ENCODE measurements at places on chromosomes 7 and 10. TPM values are rescaled to one million over a fixed set of nuclear protein-coding genes. Genes with fewer than 3 reads are reported as not detected.

DNA sequence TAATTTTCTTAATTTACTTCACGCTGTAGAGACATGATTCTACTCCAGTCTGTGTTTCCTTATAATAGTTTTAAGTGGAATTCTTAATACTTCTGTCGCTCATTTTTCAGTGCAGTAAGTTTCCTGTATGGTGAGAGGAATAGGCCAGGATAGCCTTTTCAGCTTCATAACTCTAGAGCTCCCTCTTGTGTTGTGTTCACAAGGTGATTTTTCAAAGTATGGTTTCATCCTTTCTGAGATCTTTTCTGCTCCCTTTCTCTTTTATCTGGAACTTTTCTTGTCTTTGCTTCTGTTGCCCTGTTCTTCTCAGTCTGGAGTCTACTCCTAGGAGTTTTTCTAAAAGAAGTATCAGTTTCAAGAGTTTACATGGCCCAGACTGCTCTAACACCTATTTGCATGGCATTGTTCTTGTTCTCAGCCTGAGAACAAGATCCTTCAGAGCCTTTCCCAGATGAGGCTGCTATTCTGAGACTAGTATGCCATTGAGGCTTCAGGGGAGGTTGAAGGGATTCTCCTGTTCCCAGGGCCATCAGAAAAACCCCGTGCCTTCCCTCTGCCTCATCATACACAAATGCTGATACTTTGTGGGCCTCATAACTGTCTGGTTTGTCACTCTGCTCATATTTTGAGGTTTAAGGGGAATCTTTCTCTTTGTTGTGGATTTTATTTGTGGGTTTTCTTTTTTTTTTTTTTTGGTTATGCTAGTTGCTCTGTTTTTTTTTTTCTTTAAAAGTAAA, 21.8 kb downstream of the NET1 start:
- no peak for DNase-seq

DNA sequence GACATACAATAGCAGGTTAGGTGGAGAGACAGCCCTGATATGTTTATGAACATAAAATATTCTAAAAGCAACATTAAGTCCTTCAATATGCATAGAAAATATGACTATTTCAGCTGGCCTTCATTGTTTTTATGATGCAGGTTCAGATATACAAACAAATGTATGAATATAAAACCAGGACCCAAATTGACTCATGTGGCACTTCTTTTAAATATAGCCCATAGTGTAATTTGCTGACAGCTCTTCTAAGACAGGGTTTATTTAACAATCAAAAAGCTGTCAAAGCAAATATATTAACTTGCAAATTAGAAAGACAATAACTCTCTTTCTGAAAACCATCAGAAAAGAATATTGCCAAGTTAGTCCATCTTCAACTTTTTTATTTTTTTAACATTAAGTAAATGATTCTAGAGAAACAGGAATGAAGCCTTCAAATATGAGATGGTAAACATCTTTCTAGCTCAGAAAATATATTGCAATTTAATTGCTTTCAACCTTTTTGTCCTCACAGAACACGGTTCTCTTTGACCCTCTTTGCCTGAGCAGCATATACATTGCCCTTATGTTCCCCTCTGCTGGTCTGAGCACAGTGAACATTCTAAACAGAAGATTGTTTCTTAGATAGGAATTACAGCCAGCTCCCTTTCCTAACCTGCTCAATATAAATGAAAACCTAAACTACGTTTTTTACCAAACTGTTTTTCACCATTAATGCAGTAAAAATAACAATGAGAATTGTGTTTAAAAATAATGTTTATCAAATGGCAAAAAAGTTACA, 82.8 kb downstream of the CACNA2D1 start:
- no peak for DNase-seq

GRCh38 chr7:154743206-154743605, 259.7 kb downstream of the PAXIP1 start:
- no peak for DNase-seq

GRCh38 chr10:14556285-14556956, 218.3 kb downstream of the FAM107B start:
- peak; percentile 36 for DNase-seq

DNA sequence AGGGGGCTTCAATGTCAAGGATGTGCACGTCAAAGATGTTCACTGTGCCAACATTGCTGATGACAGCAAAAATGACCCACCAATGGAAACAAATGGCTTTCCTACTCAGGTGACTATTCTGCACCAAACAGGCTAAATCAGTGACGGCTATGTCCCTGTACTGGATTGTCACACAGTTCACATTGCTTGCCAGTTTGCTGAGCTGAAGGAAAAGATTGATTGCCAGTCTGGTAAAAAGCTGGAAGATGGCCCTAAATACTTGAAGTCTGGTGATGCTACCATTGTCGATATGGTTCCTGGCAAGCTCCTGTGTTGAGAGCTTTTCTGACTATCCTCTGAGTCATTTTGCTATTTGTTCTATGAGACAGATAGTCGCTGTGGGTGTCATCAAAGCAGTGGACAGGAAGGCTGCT, 202.2 kb upstream of the ETV1 start:
- DNase-seq, result no peak

The OPN1SW gene
- total RNA-seq, result not detected

- DNase-seq, result no peak
Measured at GRCh38 chr7:93914581-93915066, 6.9 kb upstream of the GNG11 start.

The NHLRC2 gene
- total RNA-seq, result 33.1 TPM

- no peak for DNase-seq
Measured at GRCh38 chr7:78153285-78153684, 354.7 kb downstream of the PHTF2 start.

DNA sequence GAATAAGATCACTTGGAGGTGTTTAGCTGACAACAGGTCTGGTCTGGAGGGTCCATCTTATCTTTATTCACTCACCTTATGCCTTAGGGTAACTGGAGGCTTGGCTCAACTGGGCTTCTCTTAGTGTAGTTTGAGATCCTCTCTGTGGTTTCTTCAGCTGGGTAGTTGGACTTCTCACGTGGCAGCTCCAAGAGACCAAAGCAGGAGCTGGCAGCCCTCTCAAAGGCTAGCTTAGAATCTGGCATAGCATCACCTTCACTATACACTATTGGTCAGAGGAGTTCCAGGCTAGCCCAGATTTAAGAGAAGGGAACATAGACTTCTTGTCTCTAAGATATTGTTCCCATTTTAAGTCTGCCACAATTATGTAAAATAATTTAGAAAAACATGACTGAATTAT, 16.4 kb downstream of the ADK start:
- DNase-seq, result no peak

DNA sequence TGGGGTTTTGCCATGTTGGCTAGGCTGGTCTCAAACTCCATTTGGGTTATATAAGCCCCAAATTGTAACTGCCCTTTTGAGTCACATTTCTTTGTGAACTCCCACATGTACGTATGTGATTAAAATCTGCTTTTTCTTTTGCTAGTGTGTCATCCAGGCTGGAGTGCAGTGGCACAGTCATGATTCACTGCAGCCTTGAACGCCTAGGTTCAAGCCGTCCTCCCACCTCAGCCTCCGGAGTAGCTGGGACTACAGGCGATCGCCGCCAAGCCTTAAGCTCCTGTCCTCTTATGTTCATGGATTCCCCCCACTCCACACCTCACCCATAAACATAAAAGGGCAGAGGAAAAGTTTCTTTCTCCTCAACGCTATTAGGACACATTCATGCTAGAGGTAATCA, 4.4 kb upstream of the SMC3 start:
- no peak for DNase-seq

DNA sequence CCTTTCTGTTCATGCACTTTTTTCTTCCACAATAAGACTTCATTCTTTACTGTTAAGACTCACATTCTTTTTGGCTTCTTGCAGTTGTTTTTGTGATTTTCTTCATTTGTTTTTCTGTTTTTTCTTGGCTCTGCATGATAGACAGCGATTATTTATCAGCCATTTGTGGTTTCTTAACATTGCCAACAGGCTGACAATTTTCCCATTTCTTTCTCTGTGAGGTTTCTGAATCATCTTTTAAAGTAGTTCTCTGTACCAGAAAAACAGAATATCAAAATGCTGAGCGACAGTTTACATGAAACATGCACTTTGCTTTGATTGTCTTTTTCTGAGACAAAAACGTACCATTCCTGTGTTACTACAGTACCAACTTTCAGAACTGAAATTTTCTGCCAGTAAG, 334.2 kb upstream of the MAGI2 start:
- DNase-seq, result no peak

GRCh38 chr7:139703487-139704307, 74.1 kb downstream of the HIPK2 start:
- DNase-seq, result no peak

DNA sequence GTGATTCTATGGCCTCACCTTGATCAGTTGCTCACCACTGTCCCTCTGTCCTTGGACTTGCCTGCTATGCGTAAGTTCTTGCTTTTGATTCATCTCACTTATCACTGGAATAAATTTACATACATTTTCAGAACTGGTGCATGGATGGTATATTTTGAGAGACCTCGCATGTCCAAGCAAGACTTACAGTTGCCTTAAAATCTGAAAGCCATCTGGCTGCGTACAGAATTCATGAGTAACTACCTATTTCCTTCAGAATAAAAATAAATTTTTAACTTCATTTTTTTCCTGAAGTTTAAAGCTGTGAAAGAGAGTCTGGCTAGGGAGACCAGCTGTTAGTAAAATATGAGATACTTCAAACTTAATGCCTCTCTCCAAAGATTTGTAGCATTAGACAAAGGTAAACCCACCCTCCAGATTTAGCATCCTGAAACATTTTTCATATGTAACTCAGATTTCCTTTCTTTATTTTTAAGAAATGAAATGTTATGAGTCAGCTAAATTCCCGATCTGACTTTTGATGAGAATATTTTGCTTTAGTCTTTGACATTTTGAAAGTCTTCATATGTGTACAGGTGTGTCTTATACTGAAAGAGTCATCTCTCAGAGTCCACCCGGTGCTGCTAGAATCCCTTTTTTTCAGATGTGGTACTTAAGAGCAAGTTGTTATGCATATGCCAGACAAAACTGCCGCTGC, 136.4 kb upstream of the CELF2 start:
- no peak for DNase-seq

DNA sequence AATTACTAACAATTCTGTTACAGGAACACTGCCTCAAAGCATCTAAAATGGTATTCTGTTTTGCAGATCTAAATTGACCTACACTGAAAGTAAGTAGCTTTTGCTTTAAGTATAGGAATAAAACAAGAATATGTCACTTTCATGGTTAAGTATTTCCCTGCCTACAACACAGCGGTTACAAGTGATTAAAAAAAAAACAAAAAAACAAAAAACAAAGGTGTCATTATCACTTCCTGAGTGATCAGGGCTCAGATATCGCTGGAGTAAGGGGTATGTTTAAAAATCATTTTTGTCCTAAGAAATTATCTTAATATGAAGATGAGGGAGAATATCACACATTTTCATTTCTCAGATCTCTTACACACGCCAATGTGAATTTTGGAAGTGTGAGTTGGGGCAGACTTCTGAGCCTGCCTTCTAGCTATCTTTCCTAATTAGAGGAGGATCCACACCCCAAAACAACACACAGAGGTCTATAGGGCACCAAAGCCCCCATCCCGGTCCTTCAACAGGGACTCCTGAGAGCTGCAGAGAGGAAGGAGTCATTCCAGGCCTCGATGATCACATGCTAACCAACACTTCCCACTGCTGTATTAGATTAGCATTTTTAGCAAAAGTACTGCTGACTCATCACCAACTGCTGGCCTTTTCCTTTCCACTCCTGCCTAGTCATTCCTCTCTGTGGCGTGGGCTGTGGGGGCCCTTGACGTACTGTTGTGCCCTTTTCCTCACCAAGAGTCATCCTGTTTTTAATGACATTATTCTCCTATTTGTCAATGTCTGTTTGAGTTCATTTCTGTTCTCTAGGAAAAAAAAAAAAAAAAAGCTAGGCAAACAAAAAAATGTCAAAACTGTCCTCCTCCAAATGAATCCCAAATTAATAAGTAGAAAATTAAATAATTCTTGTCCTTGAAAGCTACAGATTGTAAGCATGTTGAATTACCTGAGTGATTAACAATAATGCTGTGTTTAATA, 31.2 kb downstream of the PRTFDC1 start:
- no peak for DNase-seq

- DNase-seq, result no peak
Measured at GRCh38 chr7:36082910-36083309, 70.1 kb upstream of the EEPD1 start.

- DNase-seq, result no peak
Measured at GRCh38 chr10:118408181-118408580, 66.1 kb upstream of the FAM204A start.

GRCh38 chr7:67484244-67484751, 487.7 kb downstream of the TYW1 start:
- DNase-seq, result no peak

The PRKG1 gene
- not detected for total RNA-seq

DNA sequence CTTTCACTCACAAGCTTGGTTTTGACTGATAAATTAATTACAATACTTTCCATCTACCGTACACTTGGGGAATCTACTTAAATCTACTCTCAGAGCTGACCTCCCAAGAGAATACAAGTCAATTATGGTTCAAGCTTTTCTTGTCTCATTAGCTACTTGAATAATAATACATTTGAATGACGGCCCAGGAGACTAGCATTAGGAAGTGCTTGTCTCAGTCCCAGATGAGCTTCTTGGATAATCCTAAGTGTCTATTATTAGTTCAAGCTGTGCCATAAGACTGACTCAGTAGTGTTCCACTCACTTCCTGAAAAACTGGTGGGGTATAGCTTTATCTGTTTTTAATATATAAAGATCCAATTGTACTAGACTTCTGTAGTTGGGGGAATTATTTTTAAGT, 100.2 kb downstream of the GNAT3 start:
- DNase-seq, result no peak

The KAZALD1 gene
- total RNA-seq, result 0.18 TPM

GRCh38 chr10:26682931-26683330, 14.6 kb upstream of the PDSS1 start:
- DNase-seq, result no peak

The TMEM196 gene
- not detected for total RNA-seq

DNA sequence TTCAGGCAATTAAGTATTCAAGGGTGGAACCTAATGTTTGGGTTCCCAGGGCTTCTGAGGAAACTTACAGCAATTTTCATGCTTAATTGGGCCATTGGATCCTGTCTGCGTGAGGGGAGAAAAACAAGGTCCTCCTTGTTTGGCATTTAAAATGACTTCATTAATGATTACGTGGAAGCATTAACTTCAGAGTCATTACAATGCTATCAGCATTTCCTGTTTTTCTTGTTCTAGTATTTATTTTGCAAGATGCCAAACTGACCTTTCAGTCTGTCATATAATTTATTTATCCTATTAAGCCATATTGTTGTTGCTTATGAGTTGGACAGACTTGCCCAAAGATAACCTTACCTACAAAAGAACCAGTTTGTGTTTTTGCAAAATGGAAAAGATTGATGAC, 324.1 kb upstream of the LRRN3 start:
- DNase-seq, result no peak

The IPMK gene
- 7.6 TPM for total RNA-seq

The NOS3 gene
- 9.9 TPM for total RNA-seq

The RNF133 gene
- total RNA-seq, result not detected

- no peak for DNase-seq
Measured at GRCh38 chr7:101465576-101466196, 103.0 kb downstream of the COL26A1 start.

The ZNF467 gene
- total RNA-seq, result not detected
